ENCODE measurements at places on chromosomes 2 and 18. TPM values are rescaled to one million over a fixed set of nuclear protein-coding genes. Genes with fewer than 3 reads are reported as not detected.

CRYGD gene
- total RNA-seq: not detected

MRPS9 gene
- total RNA-seq: 17.8 TPM

CYP27C1 gene
- 0.41 TPM for total RNA-seq

ALPP gene
- not detected for total RNA-seq

LRRC30 gene
- total RNA-seq: not detected

VWC2L gene
- total RNA-seq: not detected

SPATA3 gene
- total RNA-seq: not detected

SLC20A1 gene
- total RNA-seq: 127 TPM
